ENCODE measurements at places on chromosomes 1 and 21.

DNA sequence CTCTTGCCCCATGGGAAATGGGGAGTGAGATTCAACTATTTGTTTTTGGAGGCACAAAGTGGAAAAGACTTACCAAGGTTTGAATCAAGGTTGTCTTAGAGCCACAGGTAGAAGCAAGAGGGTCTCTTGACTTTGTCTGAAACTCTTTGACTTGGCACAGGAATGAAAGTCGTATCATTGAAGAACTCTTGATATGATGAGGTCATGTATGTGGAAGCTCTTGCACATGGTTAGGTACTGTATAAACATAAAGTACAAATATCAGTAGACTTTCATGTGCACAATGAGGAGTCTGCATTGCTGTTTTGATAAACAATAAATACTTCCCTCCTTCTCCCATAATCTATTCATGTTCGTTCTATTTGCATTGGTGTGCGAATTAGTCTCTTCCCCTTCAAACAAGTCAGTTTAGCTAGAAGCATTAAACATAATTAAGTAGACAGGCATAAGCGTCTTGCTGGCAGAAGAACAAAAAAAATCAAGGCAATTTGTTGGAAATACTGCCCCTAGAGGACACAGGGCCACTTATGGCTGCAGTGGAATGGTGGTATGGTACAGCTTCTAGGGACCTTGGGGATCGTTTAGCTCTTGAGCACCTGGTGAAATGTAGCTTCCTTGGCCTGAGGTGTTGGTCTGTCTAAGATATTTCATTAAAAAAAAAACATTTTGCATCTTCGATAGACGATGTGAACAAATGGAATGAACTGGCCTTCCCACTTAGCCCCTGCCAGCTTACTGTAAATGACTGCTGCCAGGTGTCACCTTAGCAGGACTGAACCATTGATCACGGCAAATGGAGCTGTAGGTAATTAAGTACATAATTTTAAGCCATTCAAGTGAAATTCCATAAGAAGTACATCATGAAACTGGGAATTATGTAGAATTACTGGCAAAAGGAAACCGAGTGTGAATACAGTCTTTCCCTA, 218.0 kb upstream of the GALNT2 start:
- DNase-seq: peak; percentile 14

DNA sequence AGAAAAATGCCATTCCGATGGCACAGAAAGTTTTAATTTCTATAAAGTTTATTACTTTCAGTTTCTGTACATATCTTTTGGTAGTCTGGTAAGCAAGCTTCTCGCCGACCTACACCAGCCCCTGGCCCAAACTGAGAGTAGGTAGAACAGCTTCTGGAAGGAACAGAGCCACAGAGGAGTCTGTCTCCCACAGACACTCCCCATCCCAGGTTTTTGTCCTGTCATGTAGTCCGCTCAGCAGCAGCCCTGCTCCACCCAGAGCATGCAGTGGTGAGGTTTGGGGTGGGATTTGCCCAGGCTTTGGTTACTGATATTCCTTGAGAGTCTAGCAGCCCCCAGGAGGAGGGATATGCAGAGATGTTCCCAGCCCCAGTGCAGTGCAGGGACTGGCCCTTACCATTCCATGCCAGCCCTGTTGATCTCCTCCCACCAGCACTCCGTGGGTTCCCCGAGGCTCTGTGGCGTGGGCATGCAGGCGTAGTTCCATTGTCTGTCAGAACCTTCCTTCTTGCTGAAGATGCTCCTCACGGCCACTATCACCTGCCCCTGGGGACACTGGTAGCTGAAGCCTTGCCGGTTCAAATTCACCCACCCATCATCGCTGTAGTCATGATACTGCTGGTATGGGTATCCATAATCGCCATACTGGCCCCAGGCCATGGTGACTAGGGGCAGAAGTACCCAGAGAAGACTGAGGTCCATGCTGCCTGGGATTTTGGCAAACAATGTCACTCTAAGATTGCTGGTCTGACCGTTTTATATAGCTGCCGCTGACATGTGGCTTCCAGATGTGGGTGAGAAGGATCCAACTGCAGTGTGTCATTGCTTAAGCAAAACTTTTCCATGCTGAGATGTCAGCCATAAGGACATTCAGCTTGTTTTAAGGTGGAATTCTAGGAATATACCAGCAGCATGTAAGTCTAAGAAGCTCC, at the start of gene DPT:
Gene DPT (minus strand): TSS at position 734 of the 932 bp plus-strand sequence. CDS start 32 bp downstream, at position 702.
- no peak for DNase-seq

DNA sequence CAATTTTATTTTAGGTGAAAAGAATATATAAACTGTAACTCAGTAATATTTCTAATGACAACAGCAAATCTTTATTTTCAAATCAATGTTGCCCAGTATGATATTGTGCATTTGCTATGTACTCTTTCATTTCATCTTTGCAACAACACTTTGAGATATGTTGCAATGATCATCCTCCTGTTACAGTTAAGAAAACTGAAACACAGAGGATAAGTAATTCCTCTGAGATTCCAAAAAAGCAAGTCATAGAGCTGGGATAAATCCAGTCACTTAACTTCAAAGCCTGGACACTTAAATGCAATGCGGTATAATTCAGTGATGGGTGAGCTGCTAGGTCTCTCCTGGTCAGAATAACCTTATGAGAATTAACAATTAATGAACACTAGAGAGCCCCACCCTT, 48.6 kb upstream of the EXO1 start:
- DNase-seq: no peak

- DNase-seq: no peak
These were observed 779 bp downstream of the TLR5 start for GRCh38 chr1:223142269-223142668.

GRCh38 chr1:9875636-9876000, 34.5 kb downstream of the CTNNBIP1 start:
- no peak for DNase-seq

GRCh38 chr1:39102537-39103327, 76.6 kb downstream of the NDUFS5 start:
- peak; percentile 74 for DNase-seq

DNA sequence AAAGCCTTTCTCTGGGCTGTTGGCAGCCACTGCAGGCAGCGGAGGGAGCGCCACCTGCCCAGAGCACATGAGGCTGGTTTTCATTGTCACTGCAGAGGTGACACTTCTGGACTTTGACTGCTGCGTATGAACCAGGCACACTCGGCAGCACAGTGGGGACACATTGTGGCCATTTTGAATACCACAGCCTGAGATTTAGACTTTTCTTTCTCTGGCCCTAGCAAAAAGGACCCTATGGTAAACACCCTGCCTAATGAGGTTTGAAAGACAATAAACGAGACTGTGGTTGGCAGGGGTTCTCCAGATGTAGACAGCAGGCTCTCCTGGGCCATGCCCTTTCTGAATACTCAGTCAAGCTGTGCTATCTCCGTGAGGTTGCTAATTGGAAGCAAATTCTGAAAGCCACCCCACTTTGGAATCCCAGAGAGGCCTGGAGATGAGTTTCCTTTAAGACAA, 12.0 kb upstream of the KCNE2 start:
- peak; percentile 50 for DNase-seq

DNA sequence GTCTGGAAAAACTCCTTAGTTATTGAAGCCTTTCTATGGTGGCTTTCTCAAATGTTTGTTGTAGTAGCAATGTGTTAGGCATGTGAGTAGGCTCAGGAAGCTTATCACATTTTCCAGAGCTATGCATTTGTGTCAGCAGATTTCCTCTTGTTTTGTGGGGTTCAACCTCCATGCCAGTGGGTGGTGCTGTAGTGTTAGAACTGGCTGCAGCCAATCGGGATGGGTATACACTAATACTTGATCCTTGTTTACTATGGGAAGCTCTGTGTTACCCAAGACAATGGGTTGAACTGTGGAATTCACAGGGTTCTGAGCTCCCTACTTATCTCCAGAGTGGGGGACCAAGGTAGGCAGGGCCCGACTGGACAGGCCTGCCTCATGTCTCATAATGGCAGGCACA, 348.5 kb upstream of the ADAMTS5 start:
- no peak for DNase-seq

DNA sequence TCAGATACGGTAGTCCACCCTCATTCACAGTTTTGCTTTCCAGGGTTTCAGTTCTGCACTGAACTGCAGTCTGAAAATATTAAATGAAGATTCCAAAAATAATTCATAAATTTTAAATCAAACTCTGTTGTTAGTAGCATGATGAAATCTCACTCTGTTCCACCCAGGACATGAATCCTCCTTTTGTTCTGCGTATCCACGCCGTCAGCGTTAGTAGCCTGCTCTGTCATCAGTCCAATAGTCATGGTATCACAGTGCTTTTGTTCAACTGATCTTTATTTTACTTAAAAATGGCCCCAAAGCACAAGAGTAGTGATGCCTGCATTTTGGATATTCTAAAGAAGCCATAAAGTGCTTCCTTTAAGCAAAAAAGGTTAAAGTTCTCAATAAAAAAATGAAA, 23.9 kb downstream of the CHD1L start:
- no peak for DNase-seq

- DNase-seq: peak; percentile 43
These were observed 141.1 kb downstream of the TOMM20 start for GRCh38 chr1:234987415-234988154.

- DNase-seq: no peak
These were observed 44.1 kb downstream of the SLC66A1 start for GRCh38 chr1:19356266-19356665.

DNA sequence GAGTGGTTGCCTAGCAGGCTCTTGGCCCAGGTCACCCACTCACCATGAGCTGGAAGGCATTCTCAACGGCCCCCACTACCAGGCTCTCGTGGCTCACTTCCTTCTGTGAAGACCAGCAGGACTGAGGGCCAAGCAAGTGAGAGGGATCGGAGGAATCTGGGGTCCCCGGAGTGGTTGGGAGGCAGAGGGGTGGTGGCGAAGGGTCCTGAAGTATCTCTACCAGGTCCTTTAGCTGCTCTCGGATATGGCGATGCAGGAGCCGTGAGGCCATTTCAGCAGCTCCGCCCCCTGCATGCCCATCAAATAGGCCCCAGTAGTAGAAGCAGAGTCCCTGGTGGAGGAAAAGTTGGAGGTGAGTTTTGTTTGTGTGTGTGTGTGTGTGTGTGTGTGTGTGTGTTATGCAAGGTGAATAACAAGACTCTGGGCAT, 2.4 kb downstream of the PPM1J start:
- no peak for DNase-seq

DNA sequence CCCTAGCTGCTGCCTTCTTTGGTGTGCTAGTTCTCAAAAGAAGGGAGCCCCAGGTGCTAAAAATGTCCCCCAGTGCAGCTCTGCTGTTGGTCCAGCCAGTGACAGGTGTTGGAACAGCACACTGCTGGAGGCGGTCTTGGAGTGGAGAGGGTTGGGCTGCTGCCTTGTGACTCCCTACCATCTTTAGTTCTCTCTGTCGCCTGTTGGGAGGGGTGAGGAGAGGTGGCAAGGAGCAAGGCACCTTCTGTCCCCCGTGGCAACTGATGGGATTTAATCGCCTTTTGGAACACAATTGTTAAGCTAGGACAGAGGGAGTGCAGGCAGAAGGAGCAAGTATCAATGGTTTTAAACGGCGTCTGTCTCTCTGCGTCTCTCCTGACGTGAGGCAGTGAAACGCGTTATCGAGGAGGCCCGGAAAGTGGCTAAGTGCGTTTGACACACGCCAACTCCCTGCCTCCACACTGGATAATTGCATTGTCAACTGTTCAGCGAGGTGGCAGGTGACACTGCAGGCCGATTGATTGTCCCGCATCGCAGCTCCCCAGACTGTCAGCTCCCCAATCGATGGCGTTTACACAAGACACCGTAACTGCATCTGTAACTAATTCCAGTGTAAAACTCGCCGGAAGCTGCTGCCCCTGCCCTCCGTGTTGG, 34.0 kb downstream of the TMEM53 start:
- DNase-seq: no peak

- DNase-seq: no peak
These were observed 484 bp downstream of the DFFB start for GRCh38 chr1:3857791-3858129.

DNA sequence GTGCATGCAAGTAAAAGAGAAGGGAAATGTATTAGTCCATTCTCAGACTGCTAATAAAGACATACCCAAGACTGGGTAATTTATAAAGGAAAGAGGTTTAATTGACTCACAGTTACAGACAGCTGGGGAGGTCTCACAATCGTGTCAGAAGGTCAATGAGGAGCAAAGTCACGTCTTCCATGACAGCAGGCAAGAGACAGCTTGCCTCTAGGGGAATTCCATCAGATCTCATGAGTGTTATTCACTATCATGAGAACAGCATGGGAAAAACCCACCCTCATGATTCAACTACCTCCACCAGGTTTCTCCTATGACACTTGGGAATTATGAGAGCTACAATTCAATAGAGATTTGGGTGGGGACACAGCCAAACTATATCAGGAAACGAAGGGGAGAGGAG, 8.1 kb downstream of the KRTAP21-3 start:
- peak; percentile 26 for DNase-seq

DNA sequence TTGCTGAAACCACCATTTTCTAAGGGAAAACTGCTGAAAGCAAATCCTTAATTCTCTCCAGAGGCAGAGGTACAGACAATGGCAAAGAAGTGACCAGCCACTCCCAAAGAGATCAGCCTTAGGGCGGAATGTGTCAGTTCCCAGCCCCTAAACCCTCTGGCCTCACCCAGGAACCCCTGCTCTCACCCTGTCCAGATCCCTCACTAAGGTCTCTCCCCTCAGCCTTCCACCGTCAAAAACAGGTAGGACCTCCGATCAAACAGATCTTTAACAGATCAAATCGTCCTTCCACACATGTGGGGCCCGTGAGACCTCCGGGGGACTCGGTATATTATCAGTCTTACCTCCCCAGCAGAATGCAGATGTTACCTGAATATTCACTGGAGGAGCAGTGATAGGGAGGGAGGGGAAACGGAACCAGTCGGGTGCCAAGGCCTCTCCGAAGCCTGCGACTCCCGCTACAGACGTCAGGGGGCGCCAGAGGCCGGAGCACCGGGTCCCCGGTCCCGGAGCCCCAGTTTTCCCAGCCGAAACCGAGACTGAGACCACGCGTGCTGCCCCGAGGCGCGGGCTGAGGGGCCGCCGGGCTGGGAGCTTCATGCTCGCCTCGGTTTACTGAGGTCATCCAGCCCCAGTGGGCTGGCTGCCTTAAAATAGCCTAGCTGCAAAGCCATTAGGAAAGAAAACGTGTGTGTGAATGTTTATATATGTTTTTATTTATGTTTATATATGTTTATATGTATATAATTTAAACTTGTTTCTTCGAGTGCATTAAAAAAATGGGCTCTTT, 23.6 kb downstream of the GPA33 start:
- peak; percentile 78 for DNase-seq

DNA sequence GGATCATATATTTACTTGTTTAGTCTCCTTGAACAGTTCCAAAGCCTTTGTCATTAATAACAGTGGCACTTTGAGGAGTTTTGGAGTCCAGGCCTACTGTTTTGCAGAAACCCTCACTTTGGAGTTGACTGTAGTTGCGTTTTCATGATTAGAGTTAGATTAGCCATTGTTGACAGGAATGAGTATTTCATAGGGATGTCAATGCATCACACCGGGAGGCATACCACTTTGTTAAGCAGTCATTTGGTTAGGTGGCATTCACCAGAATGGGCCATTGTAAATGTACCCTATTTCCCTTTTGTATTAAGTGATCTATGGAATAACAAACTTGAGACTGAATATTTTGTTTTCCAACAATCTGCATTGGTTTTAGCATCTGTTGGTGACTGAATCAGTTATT, 11.8 kb downstream of the MRPS6 start:
- DNase-seq: peak; percentile 44

GRCh38 chr1:59025201-59025600, 241.4 kb upstream of the JUN start:
- peak; percentile 20 for DNase-seq

Measured in activated CD4-positive, alpha-beta T cell treated with anti-CD3 and anti-CD28 coated beads, Interleukin-10, Interleukin-2, amounts not matched to agents 100 ng/mL and 50 ng/mL, durations not matched to agents 16 hours and 8 hours (primary cell).